ENCODE measurements at places on chromosomes 3 and 15. TPM values are rescaled to one million over a fixed set of nuclear protein-coding genes. Genes with fewer than 3 reads are reported as not detected.

GRCh38 chr3:101828276-101828675 is 21.0 kb upstream of the NFKBIZ start:
- peak overlapping the region; percentile 97 for H3K27ac ChIP-seq
- no peaks in the 10 kb centered on the region for H3K27me3 ChIP-seq
- H3K4me3 ChIP-seq: peak overlapping the region; percentile 84
- no peak for DNase-seq
- peaks cover 46% of the 10 kb centered on the region for H3K4me1 ChIP-seq

DNA sequence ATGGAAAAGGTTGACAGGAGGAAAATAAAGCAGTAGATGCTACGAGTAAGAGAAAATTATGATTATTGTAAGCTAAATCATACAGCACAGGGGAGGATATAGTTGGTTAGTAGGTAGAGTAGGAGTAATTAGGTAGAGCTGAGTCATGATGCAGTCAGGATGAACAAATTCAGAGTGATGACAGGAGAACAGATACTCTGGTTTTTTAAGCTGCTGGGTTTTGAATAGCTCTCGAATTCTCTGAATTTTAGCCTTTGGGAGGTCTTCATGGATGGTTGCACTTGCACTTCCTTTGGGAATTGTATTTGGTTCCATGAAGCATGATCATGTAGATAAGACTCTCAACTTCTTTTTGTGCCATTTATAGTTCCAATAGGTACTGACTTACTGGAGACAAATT is 96.2 kb downstream of the ECT2 start:
- no peak overlapping the region for H3K4me3 ChIP-seq
- H3K36me3 ChIP-seq: no peaks in the 10 kb centered on the region
- DNase-seq: no peak
- H3K27ac ChIP-seq: no peak overlapping the region
- H3K27me3 ChIP-seq: no peaks in the 10 kb centered on the region
- H3K4me1 ChIP-seq: peaks cover 5% of the 10 kb centered on the region

GRCh38 chr3:9008550-9009255 is 45.4 kb upstream of the RAD18 start:
- H3K27me3 ChIP-seq: no peaks in the 10 kb centered on the region
- no peak overlapping the region for H3K4me3 ChIP-seq
- no peaks in the 10 kb centered on the region for H3K4me1 ChIP-seq

The SCG5 gene
- 2.5 TPM for total RNA-seq

Data from chondrocyte (in vitro differentiated cells).